ENCODE measurements at places on chromosomes 3 and 15.

GRCh38 chr15:27025481-27025966 lies 54.5 kb downstream of the GABRG3 start:
- no peak for DNase-seq

DNA sequence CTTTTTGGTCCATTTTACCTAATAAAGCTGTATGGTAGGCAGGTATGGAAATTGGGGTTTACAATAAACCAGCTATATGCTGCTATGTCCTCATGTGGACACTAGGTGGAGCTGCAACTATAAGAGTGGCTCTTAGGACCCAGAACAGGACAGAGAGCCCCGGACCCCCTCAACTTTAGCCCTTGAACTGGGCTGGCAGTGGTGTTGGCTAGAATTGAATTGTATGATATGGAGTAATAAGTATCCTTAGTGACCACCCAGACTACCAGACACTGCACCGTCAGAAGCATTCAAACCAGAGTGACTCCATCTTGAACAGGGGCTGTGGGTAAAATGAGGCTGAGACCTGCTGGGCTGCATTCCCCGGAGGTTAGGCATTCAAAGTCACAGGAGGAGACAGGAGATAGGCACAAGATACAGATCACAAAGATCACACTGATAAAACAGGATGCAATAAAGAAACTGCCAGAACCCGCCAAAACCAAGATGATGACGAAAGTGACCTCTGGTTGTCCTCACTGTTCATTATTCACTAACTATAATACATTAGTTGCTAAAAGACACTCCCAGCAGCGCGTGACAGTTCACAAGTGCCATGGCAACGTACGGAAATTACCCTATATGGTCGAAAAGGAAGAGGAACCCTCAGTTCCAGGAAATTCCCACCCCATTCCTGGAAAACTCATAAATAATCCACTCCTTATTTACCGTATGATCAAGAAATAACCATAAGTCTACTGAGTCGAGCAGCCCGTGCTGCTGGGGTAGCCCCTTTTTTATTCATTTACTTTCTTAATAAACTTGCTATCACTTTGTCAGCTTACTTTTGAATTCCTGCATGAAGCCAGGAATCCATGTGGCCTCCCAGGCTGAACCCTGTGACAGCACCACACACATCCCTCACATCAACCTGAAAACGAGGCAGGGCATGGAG lies 68.7 kb upstream of the BLM start:
- peak; percentile 12 for DNase-seq

DNA sequence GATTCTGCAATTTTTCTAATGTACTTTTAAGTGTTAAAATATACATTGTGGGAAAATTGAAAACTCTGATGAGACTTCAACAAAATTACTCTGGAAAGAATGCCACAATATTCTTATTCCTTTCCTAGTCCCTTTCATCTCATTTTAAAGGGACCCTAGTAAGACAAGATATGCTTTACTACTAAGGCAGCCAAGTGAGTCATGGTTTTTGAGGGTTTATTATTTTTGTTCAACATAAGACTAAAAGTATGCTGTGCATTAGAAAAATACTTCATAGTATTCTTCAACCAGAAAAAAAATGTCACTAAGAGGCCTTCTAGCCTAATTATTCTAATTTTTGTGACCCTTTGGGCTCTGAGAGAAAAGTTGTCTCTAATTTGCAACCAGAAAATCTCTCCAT lies 7.4 kb downstream of the IL12A start:
- DNase-seq = no peak

- DNase-seq = no peak
Observed at GRCh38 chr3:43499256-43499655, 122.6 kb downstream of the ANO10 start.

GRCh38 chr3:47022641-47023071 lies 43.2 kb downstream of the NBEAL2 start:
- no peak for DNase-seq

All from amygdala (tissue), 56 donors.